T-helper 9 cell (primary cell): ENCODE measurements at places on chromosomes 12 and 14.

GRCh38 chr12:26318661-26319068 is 123.3 kb downstream of the SSPN start:
- DNase-seq = no peak

DNA sequence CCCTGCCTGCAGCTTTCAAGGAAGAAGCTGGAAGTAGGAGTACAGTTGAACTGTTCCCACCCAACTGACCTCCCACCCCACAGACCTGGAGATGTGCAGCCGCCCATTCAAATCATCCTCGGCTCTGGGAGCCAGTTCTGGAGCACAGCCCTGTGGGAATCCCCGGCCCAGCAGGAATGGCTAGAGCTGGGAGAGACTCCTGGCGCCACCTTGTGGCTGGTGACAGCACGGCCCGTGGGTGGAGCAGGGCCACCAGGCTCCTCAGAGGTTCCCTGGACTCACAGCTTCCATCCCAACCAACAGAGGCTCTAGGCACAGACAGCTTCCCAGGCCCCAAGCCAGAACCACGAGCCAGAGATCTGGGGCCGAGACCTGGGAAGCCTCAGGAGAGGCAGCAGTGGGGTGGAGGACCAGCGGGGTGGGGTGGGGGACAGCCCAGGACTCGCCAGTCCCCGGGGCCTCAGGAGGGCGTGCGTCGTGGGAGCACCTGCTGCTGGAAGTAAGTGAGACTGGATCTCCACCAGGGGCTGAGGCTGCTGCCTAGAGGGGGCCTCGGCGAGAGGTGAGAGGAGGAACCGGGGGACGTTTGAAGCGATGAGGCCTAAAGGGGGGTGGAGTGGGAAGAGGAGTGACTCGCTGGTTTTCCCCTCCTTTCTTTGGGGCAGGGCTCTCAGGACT is 43.4 kb downstream of the RNF34 start:
- peak; percentile 59 for DNase-seq

- no peak for DNase-seq
Observed at GRCh38 chr14:50544911-50545310, 12.5 kb upstream of the MAP4K5 start.

GRCh38 chr12:50234347-50234746 is 49.0 kb downstream of the LIMA1 start:
- no peak for DNase-seq

- no peak for DNase-seq
Observed at GRCh38 chr12:107992870-107993451, 136.1 kb upstream of the WSCD2 start.

DNA sequence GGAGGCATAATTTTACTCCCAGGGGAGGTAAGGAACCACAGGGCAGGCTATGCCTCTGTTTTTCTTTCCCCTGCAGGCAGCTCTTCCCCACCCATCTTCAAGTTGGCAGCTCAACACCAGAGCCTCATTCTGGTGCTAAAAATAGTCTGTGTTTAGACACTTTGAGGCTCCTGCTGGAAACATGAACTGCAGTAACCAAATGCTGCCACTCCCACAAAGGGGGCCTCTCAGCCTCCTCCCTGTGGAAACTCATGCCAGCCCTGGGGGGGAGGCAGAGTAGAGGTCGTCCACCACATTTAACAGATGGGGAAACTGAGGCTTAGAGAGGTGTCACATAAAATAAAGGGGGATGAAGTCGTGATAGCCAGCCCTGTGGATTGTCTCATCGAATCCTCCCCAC is 61.4 kb downstream of the WSCD2 start:
- no peak for DNase-seq

DNA sequence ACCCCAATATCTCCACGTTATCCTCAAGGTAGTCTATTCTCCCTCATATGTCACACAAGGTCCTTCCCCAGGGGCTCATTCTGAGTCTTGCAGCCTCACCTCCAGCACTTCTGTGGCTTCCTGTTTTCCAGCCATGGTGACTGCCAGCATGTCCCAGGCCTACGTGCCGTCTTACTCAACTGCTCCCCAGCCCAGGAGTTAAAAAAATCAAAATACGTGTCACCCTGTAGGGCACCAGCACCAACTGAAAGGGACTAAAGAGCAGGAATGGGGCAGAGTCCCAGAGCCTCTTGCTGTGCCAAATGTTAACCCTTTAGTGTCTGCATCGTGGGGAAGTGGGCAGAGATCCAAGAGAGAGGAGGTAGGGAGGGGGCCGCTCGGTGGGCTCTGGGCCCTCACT is 37.0 kb upstream of the MED13L start:
- no peak for DNase-seq

DNA sequence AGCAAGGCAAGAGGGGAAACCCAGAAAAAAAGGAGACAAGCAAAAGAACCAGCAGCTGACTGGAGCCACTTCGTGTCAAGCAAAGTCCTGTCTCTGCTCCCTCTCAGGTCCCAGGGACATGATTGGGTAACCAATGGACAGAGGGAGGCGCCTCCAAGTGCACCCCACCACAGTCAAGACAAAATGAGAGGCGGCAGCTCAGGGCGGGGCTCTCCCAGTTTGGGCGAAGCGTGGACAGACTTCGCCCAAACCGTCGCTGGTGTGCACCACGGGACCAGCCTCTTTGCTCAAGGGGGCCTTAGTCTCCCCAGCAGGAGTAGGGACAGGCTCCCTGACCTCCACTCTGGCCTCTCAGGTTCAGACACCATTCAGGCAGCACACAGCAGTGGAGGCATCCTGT is 1.5 kb upstream of the BEGAIN start:
- DNase-seq = no peak

GRCh38 chr12:26867080-26867479 is 34.1 kb upstream of the ITPR2 start:
- DNase-seq = no peak
